ENCODE measurements at places on chromosomes 3 and 15.

GRCh38 chr15:68589783-68590710 lies 11.3 kb downstream of the CORO2B start:
- DNase-seq: no peak

DNA sequence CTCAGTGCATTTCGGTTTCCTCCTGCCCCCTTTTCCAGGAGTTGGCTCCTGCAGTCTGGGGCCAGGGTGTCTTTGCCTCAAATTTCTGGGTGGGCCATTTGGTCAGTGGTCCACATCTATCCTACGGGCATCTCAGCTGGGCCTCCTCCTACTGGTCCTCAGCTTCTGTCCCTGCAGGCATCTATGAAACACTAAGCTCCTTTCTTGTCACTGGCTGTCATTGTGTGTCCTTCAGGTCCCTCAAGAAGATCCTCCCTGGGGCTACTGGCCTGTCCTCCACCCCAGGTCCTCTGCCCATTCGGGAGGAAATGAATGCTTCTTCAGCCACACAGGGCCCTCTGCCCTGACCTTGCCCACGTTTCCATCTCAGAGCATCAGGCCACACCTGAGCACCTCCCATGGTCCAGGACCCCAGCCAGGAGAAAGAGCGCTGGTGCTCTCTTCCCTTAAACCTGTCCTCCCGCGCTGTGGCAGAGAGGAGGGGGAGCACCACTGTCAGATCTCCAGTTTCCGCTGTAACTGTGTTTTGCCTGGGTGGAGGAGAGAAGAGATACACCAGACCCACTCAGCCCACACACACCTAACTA lies 1.8 kb downstream of the PRR23E start:
- no peak for DNase-seq

DNA sequence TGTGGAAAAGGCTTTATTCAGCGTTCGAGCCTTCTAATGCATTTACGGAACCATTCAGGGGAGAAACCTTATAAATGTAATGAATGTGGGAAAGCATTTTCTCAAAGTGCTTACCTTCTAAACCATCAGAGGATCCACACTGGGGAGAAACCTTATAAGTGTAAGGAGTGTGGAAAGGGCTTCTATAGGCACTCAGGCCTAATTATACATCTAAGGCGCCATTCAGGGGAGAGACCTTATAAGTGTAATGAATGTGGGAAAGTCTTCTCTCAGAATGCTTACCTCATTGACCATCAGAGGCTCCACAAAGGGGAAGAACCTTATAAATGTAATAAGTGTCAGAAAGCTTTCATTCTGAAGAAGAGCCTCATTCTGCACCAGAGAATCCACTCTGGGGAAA lies 6.2 kb upstream of the ZNF35 start:
- no peak for DNase-seq

DNA sequence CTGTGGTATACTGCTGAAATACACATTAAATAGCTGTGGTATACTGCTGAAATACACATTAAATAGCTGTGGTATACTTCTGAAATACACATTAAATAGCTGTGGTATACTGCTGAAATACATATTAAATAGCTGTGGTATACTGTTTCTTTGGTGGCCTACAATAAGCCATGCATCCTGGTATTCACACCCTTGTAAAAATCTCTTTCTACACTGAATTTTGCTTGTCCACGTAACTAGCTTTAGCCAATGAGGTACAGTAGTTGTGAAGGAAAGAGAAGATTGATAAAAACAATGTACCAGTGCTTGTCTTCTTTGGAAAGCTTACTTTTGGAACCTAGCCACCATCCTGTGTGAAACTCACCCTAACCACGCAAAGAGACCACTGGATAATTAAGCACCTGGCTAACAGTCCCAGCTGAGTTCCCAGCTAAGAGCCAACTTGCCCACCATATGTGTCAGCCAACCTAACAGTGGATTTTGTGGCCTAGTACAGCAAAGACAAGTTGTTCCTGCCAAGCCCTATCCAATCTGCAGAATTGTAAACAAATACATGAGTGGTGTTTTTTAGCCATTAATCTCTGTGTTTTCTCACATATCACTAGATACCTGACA lies 103.4 kb upstream of the MELTF start:
- peak; percentile 40 for DNase-seq

DNA sequence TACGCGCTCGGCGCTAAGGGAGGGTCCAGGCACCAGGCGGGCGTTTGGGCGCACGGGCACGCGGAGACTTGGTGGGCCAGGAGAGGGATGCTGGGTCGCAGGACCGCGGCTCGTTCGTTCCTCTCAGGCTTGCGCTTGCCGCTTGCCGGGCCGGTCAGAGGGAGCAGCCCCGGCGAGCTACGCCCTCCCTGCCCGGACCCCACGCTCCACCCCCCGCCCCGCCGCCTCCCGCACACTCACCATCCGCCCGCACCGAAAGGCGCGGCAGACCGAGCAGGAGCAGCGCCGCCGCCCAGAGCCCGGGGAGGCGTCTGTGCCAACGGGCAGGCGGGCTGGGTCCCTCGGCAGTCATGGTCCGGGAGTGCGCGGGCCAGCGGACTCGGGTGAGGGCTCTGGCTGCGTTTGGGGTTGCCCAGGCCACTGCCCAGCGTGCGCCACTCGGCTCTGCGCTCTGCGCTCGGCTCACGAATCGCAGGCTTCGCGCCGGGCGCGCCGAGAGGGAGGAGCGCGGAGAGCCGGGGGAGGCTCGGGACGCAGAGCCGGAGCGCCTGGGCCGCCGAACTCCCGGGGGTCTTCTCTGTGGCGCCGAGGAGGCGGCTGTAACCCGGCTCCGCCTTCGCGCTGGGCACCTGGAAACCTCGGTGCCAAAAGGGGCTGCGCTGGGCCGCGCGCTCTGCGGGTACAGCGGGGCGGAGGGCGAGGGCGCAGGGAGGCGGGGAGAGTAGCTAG lies at the start of gene SUSD5:
Gene SUSD5 (minus strand): TSS at position 365 of the 729 bp plus-strand sequence. CDS start 13 bp downstream, at position 352.
- peak; percentile 58 for DNase-seq

DNA sequence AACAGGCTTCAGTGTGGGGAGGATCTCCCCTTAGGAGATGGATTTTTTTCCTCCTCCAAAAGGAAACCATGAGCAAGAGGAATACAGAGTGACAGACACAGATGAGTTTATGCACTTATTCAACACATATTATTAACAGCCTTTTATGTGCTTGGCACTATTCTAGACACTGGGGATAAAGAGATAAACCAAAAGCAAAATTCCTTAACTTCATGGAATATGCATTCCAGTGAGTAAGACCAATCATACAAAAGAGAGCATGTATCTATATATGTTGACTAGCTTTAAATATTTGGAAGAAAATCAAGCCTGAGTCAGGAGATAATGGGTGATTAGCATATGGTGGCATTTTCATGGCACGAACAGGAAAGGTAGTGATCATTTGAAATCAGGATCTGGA lies 284.4 kb upstream of the RASGRP1 start:
- DNase-seq: peak; percentile 38

DNA sequence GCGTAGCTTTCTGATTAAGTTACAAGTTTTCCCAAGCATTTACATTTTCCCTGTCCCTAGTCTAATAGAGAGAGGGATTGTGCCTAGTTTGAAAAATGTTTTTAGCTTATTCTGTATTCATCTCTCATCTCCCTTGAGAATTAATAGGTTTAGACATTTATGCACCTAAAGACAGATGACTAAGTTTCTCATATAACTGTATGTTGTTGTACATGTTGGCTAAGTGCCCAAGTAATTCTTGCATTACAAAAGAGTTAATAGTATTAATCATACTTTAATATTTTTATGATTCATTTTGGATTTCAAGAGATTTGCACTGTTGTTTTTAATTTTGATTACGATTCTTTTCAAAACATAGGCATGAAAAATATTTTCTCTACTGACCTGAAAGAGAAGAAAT lies 109.0 kb upstream of the TBL1XR1 start:
- peak; percentile 46 for DNase-seq
